ENCODE measurements at places on chromosomes 13 and 19.

DNA sequence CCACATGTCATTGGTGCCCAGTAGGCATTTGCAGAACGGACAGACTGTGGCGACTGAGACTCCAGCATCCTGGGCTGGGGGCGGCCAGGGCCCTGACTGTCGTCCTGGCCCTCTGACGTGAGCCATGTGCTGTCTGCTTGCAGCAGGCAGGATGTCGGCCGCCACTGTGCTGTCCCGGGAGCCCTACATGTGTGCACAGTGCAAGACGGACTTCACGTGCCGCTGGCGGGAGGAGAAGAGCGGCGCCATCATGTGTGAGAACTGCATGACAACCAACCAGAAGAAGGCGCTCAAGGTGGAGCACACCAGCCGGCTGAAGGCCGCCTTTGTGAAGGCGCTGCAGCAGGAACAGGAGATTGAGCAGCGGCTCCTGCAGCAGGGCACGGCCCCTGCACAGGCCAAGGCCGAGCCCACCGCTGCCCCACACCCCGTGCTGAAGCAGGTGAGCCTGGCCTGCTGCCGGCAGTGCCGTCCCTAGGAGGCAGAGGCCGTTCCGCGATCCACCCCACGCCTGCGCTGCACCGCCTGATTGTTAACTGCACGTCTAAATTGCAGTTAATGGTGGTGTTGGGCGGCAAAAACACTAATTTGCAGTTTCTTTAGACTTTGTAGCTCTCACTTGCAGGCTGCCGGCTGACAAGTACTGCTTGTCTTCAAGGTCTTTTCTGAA, 14.2 kb downstream of the TSSK6 start:
- no peak for DNase-seq

- DNase-seq = no peak
Measured at GRCh38 chr19:7831452-7831851, 1.4 kb downstream of the EVI5L start.

GRCh38 chr13:100129605-100130004, 40.7 kb downstream of the PCCA start:
- no peak for DNase-seq

DNA sequence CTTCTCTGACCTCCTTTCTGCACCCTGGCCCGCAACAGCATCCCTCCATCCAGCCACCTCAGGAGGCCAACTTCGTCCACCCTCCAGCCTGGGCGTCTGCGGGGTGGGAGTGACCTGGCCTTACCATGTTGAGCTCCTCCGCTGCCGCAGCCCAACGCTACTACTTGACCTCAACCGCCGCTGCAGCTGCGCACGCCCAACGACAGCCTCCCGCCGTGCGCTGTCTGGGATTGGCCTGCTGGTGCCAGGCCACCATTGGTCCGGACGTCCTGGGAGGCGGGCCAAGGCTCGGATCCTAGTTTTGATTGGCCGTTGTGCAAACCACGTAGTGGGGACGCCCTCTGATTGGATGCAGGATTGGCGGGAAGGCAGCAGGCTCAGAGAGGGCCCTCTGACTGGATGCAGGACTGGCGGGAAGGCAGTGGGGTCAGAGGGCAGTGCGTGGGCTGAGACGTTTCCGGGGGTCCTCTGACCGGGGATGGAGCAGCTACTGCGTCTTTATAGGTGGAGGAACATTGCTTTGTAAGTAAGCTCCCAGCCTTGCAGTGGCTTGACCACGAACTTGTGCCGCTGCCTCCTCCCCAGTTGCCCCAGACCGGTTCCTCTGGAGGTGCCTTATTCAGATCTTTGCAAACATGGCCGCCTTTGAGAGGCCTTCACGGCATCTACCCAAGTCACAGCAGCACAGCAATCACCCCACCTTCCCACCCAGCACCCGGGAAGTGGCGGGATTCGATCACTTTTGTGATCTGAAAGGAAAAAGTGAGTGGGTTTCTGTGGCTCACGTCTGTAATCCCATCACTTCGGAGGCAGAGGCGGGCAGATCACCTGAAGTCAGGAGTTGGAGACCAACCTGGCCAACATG, at the start of gene TUBA3C:
Gene TUBA3C (minus strand): TSS at position 204 of the 865 bp plus-strand sequence. CDS start 77 bp downstream, at position 127.
- DNase-seq = no peak

DNA sequence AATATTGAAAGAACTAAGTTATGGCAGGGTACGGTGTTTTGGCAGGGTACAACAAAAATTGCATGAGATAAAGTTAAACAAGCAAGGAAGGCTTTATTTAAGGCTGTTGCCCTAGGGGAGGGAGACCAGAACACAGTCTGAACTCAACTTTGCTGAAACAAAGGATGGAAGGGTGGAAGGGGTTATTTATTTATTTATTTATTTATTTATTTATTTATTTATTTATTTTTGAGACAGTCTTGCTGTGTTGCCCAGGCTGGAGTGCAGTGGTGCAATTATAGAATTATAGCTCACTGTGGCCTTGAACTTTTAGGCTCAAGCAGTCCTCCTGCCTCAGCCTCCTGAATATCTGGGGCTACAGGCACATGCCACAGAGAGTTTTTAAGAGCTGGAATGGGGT, 75.9 kb downstream of the HS6ST3 start:
- DNase-seq = no peak

DNA sequence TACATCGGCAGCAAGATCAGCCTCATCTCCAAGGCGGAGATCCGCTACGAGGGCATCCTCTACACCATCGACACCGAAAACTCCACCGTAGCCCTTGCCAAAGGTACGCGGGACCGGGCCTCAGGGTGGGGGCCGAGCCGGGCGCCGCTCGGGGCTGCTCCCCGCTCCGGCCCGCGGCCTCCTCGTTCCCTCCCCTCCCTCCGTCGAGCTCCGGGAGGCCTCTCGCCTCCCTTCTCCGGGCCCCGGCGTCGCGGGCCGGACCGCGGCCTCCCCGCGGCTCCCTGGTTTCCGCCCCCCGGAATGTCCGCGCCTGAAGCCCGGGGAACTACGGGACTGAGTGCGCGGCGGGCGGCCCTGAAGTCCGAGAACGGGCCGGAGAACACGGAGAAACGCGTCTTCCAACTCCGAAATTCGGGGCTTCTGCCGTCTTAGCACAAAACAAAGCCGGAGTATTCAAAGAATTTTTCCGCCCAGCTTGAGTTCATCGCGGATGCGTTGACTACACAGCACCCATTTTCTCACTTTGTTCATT, 423 bp downstream of the LSM14A start:
- peak; percentile 23 for DNase-seq

- DNase-seq = no peak
Measured at GRCh38 chr19:2603334-2603733, 99.2 kb downstream of the GNG7 start.

- DNase-seq = no peak
Measured at GRCh38 chr19:51457351-51458013, 772 bp downstream of the SIGLEC8 start.

- no peak for DNase-seq
Measured at GRCh38 chr13:30845297-30846214, 60.5 kb upstream of the MEDAG start.
